Left forelimb (tissue), 1 donor: ENCODE measurements at places on chromosomes 6 and 20.

GRCh38 chr20:12838261-12838866 lies 170.4 kb upstream of the SPTLC3 start:
- no peak for DNase-seq

DNA sequence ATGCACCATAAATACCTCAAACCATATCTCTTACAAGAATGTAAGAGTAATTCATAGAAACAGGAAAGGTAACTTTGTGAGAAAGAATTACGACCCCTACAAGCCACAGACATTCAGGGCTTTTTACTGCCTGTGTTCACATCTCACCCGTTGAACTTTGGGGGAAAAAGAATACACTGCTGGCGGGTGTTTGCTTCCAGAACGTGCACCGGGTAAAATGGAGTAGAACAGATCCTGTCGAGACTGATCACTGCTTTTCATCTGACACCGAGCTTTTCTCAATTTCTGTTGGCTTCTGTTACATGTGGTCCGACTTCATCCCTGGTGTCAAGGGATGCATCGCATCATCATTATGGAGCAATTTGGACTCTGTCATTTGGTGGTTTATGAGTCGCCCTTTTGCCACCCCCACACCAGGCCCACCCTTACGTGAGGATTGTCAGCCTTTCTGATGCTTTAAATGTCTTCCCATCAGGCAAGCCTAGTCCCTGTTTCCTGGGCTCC lies 219.2 kb upstream of the ZFP64 start:
- DNase-seq, result no peak

DNA sequence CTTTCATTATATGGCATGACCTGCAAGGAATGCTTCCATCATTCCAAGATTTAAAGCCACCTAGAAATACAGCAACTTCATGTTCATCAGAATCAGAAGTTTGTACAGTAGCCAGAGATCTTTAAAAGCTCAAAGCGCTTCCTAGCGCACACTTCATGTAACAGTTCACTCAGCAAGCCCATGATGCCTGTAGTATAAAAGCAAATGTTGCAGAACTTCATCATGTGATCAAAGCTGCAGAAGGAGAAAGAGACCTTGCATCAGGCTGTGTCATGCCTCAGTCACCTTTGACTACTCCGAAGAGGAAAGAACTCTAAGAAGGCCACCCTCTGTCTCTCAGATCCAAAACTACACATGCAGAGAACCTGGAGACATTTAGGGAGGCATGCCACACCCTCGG lies 78.5 kb downstream of the AGPAT4 start:
- no peak for DNase-seq

GRCh38 chr6:128327890-128328289 lies 192.5 kb downstream of the PTPRK start:
- DNase-seq, result no peak

DNA sequence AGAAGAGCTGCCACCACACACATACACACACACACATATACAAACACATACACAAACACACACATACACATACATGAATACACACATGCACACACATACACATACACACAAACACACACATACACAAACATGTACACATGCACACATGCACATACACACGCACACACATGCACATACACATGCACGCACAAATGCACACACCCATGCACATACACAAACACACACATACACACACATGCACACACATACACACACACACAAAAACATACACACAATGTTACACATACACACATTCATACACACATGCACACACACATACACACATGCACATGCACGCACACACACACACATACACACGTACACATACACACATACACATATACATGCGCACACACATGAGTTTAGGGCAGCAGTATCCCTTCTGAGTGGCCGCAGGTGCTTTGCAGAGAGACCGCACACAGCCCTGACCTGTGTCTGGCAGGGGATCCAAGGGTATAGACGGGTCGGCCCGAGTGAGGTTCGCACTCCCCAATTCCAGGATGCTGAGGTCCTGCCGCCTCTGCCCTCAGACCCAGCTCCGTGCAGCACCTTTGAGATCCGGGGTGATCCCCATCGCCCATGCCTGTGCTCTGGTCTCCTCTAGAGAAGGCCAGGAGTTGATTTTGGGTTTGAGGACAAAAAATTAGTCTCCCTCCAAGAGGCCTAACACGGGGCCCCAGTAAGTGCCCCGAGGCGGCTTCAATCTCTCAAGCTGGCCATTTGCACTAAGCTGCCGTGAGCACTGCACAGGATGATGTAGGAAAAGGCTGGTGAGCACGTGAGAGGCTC lies 56.8 kb downstream of the TMEM242 start:
- DNase-seq, result no peak

GRCh38 chr6:70380252-70380651 lies 33.1 kb upstream of the FAM135A start:
- DNase-seq, result no peak

DNA sequence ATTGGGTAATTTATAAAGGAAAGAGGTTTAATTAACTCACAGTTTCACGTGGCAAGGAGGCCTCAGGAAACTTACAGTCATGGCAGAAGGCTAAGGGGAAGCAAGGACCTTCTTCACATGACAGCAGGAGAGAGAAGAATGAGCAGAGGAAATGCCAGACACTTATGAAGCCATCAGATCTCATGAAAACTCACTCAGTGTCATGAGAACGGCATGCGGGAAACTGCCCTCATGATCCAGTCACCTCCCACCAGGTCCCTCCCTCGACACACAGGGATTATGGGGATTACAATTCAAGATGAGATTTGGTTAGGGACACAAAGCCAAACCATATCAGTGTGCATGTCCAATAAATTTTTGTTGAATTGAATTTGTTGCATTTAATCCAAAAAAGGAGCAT lies 52.0 kb downstream of the ECT2L start:
- DNase-seq, result no peak

DNA sequence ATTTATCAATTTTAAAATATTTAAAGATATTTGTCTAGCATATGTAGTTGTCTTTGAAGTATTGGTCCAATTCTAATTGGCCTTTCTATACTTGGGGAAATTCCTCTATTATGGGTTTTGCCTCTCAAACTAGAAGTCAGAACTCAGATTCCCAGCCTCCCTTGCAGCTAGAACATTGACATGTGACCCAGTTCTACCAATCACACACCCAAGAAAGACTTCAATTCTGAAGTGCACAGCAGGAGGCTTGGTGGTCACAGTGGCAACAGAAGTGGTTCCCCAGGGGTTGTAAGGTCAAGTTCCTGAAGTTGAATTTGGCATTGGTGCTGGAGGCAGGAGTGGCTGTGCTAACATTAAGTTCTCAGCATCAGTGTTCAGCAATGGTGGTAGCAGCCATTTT lies 14.8 kb upstream of the FKBP5 start:
- DNase-seq, result no peak

DNA sequence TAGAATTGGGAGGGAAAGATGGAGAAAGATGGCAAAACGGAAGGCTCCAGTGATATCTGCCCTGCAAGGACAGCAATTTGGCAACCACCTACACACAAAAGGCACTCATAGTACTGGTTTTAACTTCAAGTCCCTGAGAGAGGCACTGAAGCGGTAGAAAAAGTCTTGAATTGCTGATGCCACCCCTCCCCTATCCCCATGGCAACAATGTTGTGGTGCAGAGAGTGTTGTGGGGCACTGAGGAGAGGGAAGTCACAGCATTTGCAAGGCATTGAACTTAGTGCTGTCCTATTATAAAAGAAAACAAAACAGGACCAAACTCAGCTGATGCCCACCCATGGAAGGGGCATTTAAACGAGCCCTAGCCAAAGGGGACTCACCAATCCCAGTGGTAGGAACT lies 343.7 kb downstream of the HAO1 start:
- DNase-seq, result no peak

DNA sequence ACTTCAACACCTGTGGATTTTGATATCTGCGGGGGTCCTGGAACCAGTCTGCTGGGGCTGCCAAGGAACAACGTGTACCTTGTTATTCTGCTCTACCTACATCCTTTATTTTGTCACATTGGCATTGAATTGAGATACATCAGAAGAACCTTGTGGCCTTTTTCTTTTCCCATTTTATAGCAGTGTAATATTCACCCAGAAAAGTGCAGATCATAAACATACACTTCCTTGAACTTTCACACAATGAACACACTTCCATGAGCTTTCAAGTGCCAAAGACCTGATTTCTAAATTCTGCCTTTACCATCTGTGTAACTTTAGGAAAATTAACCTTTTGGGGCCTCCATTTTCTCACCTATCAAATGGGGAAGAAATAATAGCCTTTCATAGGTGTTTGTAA lies 29.9 kb upstream of the RREB1 start:
- DNase-seq, result no peak

DNA sequence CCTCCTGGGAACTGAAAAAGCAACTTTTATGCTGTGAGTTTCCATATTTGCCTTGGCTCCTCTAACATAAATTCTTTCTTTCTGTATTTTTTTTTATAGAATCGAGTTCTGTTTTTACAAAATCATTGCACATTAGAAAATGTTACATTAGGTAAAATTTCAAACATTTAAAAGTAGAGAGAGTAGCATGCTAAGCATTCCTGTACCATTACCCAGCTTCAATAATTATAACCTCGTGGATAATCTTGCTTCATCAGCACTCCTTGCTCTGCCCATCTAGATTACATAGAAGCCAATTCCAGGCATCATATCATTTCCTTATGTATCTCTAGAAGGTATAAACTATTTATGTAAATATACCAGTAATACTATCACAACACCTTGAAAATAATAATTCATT lies 15.4 kb upstream of the FBXO30 start:
- DNase-seq, result no peak

GRCh38 chr20:17655865-17656479 lies 26.1 kb downstream of the RRBP1 start:
- DNase-seq, result no peak

DNA sequence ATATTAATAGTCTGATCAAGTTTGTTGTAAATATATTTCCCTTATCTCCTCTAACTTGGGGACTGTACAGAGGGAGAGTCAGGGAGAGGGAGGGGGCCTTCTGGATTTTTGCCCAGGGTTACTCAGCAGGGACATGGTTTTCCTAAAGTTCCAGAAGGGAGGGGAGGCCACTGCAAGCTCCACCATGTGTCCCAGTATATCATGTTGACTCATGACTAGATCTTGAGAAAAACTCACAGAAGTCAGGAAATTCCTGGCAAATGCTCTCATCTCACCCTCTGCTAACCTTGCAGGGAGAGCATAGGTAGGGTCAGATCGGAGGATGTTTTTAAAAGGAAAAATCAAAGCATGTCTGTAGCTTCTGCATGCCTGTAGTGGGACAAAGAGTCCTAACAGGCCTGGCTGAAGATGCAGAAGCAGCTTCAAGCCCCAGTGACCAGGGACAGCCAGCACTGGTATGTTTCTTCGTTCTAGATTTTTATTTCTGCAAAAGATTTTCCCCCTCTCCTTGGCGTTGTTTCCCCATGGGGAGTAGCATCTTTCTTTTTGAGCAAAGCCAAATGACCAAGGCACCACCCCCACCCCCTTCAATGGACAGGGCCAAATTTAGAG lies 272.9 kb upstream of the SUPT3H start:
- no peak for DNase-seq
